ENCODE measurements at places on chromosomes 7 and 10.

GRCh38 chr10:53361281-53361680, 588.7 kb upstream of the MBL2 start:
- no peak for DNase-seq

- DNase-seq = no peak
These were observed 30.0 kb downstream of the EEPD1 start for GRCh38 chr7:36182854-36183604.

GRCh38 chr10:89809766-89810165, 108.4 kb downstream of the KIF20B start:
- DNase-seq = no peak

DNA sequence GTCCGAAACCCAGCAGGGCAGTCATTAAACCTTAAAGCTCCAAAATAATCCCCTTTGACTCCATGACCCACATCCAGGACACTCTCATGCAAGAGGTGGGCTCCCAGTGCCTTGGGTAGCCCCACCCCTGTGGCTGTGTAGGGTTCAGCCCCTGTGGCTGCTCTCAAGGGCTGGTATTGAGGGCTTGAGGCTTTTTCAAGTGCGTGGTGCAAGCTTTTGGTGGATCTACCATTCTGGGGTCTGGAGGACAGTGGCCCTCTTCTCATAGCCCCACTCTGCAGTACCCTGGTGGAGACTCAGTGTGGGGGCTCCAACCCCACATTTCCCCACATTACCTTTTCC, 50.5 kb downstream of the RSBN1L start:
- DNase-seq = no peak
